ENCODE measurements at places on chromosomes 4 and X.

DNA sequence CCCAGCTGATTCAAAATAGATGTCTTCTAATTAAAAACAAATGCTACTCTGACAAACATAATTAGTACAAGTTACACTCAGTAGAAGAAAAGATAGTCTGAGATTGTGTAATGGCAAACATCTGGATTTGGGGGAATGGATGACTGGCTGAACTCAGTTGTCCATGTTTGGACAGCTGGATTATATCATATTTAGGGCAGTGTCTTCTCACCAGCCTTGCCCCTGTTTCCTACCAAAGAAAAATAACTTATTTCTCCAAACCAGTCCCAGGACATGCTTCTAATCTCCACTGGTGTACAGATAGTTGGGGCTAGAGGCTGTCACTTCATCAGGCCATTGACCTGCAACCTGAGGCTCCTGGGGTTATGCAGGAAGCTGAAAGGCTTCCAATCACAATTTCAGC lies 237.3 kb downstream of the USP46 start:
- DNase-seq, result no peak

DNA sequence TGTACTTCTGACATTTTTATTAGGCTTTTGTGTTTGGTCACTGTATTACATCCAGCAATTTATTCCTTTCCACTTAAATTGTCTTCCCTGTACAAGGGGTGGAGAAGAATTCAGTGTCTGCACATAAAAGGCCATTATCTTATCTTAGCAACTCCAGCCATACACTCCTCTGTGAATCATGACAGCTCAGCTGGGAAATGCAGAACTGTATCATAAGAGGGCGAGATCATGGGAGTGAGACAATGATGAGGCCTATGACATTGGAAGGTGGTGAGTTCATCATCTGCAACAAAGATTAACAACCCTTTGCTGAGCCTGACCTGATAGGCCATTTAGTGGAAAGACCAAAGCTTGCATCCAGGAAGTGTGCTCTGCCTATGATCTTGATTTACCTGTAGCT lies 33.3 kb downstream of the SLIT2 start:
- no peak for DNase-seq

- DNase-seq, result no peak
Measured at GRCh38 chr4:76607266-76607799, 172.3 kb downstream of the SHROOM3 start.

DNA sequence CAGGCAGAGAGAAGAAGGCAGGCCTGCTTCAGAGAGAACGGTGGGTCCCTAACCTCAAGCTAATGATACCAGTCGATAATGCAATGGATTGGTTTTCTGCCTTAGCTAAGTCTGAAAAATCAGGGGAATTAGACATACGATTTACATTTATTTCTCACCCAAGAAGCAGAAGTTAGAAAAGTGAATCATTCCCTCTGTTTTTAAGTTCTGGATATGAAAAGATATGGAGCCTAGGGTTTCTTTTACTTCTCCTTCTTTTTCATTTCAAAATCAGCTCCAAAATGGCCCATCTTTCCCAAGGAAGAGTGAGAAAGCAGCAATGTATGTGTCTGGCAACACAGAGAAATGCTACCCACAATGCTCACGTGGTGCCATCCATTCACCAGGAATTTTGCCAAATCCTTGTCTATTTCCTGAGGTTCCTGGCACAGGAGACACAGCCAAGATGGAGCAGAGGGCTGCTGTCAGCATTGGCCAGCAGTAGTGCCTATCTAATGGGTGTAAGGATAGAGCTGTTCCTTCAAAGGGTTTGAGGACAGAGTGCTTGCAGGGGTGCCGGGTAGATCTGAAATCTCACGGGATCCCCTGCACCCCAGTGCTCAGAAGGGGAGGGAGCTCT lies 231.5 kb downstream of the MAML3 start:
- DNase-seq, result no peak

- DNase-seq, result no peak
Measured at GRCh38 chrX:68438575-68438974, 5.3 kb upstream of the OPHN1 start.

DNA sequence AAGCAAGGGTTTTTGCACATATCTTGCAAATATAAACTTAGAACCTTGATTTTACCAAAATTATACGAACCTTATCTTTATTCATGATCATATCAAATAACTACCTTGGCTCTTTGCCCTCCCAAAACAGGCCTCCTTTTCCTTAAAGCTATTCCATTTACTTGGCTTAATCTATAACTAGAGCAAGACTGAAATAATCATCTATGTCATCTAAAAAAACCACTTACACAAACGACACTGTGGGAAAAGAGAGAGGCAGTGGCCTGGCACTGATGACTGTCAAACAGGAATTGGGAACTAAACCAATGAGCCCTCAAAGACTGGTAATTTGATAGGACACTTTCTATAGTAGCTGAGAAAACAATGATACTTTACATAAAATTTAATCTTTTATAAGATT lies 11.7 kb upstream of the PTPN13 start:
- no peak for DNase-seq

GRCh38 chr4:3642806-3643517 lies 110.7 kb upstream of the LRPAP1 start:
- DNase-seq, result no peak

DNA sequence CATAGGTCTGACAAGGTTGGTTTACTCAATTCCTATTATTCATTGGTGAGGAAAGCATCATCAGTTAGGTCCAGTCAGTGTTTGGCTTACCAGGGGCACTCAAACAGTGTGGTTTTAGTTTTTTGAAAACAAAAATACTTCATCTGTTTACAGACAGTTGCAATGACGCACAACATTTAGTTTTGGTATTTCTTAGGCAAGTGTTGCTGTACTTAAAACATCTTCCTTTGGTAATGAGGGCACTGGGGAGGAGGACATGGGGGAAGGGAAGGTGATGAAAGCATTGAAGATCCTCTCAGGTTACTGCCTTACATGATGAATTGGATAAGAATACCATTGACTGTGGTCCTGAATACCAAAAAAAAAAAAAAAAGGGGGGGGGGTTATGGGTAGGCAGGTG lies 93.7 kb upstream of the MAOA start:
- DNase-seq, result no peak

- DNase-seq, result no peak
Measured at GRCh38 chr4:177508662-177509061, 66.4 kb upstream of the AGA start.

- no peak for DNase-seq
Measured at GRCh38 chr4:7803992-7804755, 135.5 kb downstream of the AFAP1 start.

DNA sequence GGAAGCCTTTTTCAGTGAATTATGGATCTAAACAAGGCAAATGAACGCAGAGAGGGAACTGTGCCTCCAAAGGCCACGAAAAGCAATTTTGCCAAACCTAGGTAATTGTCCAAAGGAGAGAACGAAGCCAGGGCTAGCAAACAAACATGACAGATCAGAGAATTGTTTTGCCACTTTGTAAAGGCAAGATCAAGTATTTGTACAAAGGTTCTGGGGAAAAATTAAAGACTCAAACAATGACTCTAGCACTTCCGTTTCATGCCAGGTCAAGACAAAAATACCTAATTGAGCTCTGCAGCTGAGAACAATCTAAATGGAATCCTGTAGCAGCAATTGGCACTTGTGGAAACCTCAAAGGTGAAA lies 8.5 kb downstream of the RBM47 start:
- DNase-seq, result no peak

DNA sequence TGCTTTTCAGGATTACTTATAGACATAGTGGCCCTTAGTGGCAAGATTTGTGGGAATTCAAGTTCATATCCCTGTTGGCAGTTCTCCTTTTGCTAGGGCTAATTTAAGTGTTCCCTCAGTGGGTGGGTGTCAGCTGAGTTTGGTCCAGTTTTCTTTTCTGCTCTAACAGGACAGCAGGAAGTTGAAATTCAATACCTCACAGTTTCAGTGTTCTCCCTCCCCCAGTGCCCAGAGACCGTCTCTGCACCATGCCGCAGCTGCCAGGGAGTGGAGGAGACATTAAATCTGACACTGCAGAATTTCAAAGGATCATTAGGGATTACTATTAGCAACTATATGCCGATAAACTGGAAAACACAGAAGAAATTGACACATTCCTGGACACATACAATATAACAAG lies 50.7 kb downstream of the UBE2NL start:
- DNase-seq, result no peak

DNA sequence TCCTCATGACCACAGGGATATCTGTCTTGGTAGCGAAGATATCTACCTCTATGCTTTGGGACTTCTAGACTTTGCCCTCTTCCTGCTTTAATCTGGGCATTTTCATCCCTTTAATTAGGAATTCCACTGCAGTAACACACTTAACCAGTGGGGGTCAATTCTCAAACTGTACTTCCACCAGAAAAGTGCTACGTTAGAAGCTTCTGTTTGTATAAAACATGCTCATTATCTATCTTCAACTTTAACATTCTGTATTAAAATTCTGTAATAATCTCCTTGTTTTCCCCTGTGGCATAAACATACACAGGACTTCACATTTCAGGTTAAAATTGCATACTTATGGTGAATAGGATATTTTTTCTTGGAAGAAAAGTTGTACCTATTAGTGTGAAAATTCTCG lies 105.6 kb downstream of the AMMECR1 start:
- no peak for DNase-seq

GRCh38 chr4:53221832-53222480 lies 143.9 kb downstream of the SCFD2 start:
- no peak for DNase-seq

DNA sequence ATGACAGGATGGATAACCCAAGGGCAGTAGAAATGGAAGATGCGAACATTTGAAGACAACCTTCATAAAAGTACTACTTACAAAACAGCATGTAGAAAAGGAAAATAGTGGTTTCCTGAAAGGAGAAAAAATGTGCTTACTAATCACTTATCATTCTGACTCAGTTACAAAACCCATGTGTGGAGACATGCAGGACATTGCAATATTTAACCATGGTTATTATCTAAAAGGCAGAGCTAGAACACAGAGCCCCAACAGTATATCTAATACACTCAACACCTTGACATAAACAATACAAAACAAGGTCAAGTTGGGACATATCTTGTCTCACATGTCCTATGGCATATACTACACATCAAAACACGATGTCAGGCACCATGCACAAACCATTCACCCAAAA lies 55.9 kb downstream of the EIF4E start:
- DNase-seq, result no peak

- DNase-seq, result no peak
Measured at GRCh38 chr4:3021627-3022026, 52.7 kb downstream of the HTT-AS start.

DNA sequence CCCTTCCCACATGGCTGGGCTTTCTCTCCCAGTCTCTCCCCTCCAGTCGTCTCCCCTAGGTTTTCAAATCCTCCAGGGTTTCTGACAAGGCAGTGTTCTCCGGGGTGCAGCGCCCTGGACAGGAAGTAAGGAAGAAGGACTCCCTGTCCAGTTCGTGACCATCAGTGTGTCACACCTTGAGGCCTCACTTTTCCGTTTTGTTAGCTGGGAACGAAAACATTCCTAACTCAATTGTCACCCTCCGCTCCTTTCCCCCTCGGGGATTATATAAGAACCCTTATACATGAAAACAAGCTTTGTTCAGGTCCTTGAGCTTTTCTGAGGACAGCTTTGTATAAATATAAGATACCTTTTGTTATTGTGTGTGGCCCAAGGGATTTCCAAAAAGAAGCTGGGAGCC lies 92.1 kb downstream of the KDR start:
- no peak for DNase-seq

GRCh38 chrX:6049132-6049531 lies 179.5 kb downstream of the NLGN4X start:
- DNase-seq, result no peak

- DNase-seq, result no peak
Measured at GRCh38 chr4:112896609-112897190, 152.8 kb upstream of the ANK2 start.

GRCh38 chrX:103063191-103063845 lies 653 bp downstream of the BEX1 start:
- DNase-seq, result no peak

- no peak for DNase-seq
Measured at GRCh38 chr4:10648479-10648878, 36.1 kb downstream of the CLNK start.

- DNase-seq, result no peak
Measured at GRCh38 chr4:172898715-172899114, 269.9 kb upstream of the GALNT7 start.

DNA sequence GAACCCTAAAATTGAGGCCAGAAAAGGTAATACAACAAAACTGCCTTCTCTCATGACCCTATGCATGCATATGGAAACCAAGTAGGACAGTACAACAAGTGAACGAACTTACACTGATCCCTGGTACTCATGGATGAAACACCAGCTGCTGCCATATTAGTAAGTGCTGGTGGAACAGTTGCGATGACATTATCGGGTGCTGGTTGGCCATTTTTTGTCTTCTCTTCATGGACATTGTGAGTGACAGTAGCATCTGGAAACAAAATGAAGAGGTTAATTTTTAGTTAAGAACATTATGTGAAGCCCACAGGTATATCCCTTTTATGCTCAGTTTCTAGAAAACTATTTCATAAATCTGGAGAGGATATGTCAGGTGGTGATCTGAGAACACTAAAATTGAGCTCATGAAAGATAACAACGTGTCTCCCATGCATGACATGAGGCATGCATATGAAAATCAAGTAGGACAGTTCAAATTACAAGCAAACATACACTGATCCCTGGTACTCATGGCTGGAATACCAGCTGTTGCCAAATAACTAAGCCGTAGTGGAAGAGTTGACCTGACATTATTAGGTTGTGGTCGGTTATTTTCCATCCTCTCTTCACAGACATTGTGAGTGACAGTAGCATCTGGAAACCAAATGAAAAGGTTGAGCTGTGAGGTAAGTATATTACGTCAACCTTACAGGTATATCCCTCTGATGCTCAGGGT lies 74.2 kb upstream of the CT45A1 start:
- no peak for DNase-seq

DNA sequence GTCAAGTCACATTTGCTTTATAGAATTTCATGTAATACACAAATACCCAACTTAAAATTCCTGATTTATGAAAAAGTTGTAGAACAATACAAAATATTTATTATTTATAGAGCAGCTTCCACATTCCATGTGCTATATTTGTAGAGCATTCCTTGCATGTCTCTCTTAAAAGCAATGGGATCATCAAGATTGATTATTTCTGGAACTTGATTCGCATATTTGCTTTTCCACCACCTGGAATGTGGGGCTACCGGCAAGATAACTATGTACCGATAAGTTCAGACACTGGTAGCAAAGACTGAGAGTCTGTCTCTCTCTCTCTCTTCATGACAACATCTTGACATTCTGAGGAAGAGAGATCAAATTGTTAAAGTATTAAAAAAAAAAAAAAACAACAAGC lies 59.3 kb downstream of the MAPK10 start:
- DNase-seq, result no peak

DNA sequence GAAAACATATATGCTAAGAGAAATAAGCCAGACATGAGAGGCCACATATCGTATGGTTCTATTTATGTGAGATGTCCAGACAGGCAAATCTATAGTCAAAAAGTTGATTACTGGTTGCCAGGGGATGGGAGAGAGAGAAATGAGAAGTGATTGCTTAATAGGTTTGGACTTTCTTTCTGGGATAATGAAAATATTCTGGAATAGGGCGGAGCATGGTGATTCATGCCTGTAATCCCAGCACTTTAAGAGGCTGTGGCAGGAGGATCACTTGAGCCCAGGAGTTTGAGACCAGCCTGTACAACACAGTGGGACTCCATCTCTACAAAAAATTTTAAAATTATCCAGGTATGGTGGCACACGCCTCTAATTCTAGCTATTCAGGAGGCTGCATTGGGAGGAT lies 22.4 kb downstream of the RBM47 start:
- DNase-seq, result no peak
